ENCODE measurements at places on chromosomes 7 and 10. TPM values are rescaled to one million over a fixed set of nuclear protein-coding genes. Genes with fewer than 3 reads are reported as not detected.
A peak's percentile ranks its signal among the peaks of the same experiment; 100 is the strongest.

DNA sequence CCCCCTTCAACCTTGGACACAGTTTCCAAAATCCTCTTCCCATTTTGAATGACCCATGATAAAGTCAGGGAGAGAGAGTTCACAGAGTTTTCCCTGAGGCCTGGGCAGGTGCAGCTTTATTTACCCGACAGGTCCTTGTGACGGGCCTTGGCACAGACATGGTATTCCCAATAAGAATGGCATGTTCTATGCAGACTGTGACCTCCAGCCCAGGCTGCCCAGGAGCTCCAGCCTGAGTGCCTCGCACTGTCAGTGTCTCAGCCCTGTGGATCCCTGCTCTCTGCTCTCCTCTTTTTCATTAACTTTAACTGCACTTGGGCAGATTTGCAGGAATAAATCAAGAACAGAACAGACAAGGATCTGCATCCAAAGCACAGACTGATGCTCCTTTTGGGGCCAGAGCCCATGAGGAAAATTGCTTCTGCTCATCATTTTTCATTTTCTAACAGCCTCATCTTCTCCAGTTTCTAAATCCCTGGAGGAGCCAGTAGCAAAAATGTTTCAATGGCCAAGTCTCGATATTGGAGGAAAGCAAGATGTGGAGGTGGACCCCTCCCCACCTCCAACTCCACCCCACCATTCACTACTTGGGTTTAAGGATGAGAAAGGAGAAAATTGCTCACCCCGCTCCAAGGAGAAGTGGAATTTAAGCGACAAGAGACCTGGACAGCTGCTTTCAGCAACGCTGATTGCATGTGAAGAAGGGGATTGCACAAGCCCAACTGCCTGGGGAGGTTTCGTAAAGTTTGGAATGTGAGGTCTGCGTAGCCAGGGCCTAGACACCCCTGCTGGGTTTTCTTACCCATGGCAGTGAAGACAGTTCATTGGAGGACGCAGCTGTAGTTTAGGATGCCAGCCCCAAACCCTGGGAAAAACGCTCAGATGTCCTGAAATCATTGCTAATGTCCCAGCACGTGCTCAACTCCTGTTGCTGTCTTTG, 225.9 kb downstream of the WDR11 start:
- H3K27ac ChIP-seq = no peak overlapping the region
- DNase-seq = no peak
- no peaks in the 10 kb centered on the region for H3K36me3 ChIP-seq
- peaks cover 12% of the 10 kb centered on the region for H3K27me3 ChIP-seq
- H3K4me3 ChIP-seq = no peak overlapping the region

DNA sequence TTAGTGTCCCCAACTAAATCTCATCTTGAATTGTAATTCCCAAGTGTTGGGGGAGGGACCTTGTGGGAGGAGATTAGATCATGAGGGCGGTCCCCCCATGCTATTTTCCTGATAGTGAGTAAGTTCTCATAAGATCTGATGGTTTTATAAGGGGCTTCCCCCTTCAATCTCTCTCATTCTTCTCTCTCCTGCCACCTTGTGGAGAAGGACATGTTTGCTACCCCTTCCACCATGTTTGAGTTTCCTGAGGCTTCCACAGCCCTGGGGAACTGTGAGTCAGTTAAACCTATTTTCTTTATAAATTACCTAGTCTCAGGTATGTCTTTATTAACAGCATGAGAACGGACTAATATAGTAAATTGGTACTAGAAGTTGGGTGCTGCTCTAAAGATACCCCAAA, 365.6 kb downstream of the ANKRD7 start:
- no peaks in the 10 kb centered on the region for H3K4me1 ChIP-seq
- H3K27ac ChIP-seq = no peak overlapping the region
- H3K27me3 ChIP-seq = no peaks in the 10 kb centered on the region
- DNase-seq = no peak

GRCh38 chr10:78045237-78045636, 11.6 kb downstream of the RPS24 start:
- no peak overlapping the region for H3K27ac ChIP-seq
- no peak overlapping the region for H3K4me3 ChIP-seq
- peaks cover 13% of the 10 kb centered on the region for H3K36me3 ChIP-seq
- peaks cover 31% of the 10 kb centered on the region for H3K4me1 ChIP-seq

GRCh38 chr10:71688256-71688655, 31.3 kb downstream of the C10orf105 start:
- H3K27ac ChIP-seq = peak overlapping the region; percentile 68
- no peak for DNase-seq
- peak overlapping the region; percentile 1 for H3K4me3 ChIP-seq
- H3K27me3 ChIP-seq = no peaks in the 10 kb centered on the region
- peaks cover 6% of the 10 kb centered on the region for H3K36me3 ChIP-seq

GRCh38 chr7:91953618-91954017, 13.0 kb downstream of the AKAP9 start:
- no peaks in the 10 kb centered on the region for H3K36me3 ChIP-seq
- peaks cover 25% of the 10 kb centered on the region for H3K4me1 ChIP-seq
- H3K27me3 ChIP-seq = no peaks in the 10 kb centered on the region
- H3K4me3 ChIP-seq = no peak overlapping the region

DNA sequence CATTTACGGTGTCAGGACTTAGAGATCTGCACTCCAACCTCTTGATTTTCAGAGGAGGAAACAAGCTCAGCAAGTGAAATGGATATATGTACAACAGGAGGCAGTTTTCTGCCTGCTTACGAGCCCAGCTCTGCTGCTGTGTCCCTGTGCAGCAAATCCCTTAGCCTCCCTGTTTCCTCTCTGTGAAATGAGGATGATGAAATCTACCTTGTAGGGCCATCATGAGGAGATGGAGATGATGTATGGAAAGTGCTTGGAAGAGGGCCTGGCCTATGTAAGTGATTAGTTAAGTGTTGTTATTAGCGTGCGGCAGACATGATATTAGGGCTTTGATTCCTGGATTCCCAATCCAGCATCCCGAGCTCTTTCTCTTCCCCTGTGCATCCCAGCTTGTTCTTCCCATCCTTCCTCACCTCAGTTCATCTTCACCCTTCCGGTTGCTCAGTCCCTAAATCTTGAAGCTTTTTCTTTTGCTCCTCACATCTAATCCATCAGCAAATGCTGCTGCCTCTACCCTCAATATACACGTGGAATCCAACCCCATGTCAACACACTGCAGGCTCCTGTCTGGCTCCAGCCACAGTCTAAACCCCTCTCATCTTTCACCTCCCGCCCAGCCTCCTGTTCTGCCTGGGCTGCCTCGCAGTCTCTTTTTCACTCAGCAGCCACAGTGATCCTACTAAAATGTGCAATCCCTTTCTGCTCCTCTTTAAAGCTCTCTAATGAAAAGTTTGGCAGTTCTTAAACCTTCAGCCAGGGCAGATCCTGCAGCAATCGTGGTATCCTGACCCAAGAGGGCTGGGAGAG, 113.8 kb downstream of the MARCHF5 start:
- no peak for DNase-seq

The TPK1 gene
- total RNA-seq = 13.0 TPM

The TMEM270 gene
- total RNA-seq = not detected

The TFPI2 gene
- total RNA-seq = not detected

The EXOC6 gene
- 9.7 TPM for total RNA-seq

The PAPOLB gene
- not detected for total RNA-seq

All from natural killer cell treated with Interleukin-12 subunit alpha and Interleukin-12 subunit beta and Interleukin-15 and Interleukin-18, amount 100 ng/mL, for 72 hours (primary cell).